ENCODE measurements at places on chromosomes 13 and 19.

GRCh38 chr13:24131749-24132148 lies 28.8 kb upstream of the SPATA13 start:
- no peak for DNase-seq

DNA sequence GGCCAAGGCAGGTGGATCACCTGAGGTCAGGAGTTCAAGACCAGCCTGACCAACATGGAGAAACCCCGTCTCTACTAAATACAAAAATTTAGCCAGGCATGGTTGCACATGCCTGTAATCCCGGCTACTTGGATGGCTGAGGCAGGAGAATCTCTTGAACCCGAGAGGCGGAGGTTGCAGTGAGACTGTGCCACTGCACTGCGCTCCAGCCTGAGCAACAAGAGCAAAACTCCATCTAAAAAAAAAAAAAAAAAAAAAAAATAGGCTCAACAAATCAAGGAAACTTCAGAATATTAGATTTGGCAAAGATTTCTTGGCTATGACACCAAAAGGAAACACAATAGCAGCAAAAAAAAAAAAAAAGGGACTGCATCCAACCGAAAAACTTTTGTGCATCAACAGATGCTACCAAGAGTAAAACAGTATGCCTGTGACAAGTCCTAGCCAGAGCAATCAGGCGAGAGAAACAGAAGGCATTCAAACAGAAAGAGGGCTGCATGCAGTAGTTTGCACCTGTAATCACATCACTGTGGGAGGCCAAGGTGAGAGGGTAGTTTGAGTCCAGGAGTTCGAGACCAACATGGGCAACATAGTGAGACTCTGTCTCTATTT lies 23.8 kb downstream of the ZNF160 start:
- DNase-seq = no peak

DNA sequence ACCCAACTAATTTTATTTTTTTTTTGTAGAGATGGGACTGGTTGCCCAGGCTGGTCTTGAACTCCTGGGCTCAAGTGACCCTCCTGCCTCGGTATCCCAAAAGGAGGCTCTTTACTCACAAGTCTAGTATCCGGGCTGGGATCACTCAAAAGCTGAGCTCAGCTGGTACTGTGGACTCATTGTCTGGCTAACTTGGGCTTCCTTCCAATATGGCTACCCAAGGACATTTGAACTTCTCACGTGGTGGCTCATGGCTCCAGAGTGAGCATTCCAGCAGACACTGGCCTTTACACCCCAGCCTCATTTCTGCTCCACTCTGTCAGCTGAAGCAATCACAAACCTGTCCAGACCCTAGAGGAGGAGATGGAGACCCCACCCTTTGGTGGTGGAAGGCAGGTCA lies 28.9 kb downstream of the HPN start:
- no peak for DNase-seq

GRCh38 chr19:41957838-41958366 lies 1.2 kb downstream of the RABAC1 start:
- peak; percentile 87 for DNase-seq

DNA sequence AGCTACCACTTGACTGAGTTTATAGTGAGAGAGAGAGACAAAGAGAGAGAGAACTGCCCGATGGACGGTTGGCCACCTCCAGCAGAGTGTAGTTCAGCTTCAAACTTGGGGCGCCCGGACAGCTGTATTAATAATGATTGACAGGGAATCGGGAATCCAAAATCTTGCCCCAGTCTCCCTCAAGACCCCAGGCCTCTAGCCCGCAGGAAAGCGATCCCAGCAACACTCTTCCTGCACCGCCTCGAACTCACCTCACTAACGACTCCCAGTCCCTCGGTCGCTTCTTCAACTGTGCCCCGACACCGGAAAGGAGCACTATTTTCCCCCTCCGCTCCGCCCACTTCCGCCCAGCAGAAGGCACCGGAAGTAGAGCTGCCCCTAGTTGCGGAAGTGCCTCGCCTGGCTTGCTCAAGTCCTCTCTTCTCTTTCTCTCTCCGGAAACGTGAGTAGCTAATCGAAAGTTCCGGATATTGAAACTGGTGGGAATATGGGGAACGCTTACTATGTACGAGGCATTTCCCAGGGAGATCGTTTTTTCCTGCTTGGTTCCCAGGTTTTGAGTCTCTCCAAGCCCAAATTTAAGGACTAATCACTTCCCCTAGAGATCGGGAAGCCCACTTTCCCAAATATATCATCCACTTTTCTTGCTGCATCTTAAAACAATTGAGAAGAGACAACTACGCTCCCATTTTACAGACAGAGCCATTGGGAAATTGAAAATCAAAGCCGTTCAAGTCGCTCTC lies at the start of gene NOSIP:
Gene NOSIP, minus strand, starts transcription at position 293 of the 743 bp plus-strand sequence. CDS start 19,865 bp downstream, outside the sequence.
- peak; percentile 97 for DNase-seq

- DNase-seq = no peak
Measured at GRCh38 chr19:39934584-39935363, at the start of gene FCGBP. Gene FCGBP, minus strand, starts transcription at chr19:39934634.

GRCh38 chr13:113589251-113589960 lies 4.9 kb downstream of the TFDP1 start:
- no peak for DNase-seq

GRCh38 chr19:40745402-40745780 lies 4.9 kb downstream of the ACTMAP start:
- DNase-seq = no peak

DNA sequence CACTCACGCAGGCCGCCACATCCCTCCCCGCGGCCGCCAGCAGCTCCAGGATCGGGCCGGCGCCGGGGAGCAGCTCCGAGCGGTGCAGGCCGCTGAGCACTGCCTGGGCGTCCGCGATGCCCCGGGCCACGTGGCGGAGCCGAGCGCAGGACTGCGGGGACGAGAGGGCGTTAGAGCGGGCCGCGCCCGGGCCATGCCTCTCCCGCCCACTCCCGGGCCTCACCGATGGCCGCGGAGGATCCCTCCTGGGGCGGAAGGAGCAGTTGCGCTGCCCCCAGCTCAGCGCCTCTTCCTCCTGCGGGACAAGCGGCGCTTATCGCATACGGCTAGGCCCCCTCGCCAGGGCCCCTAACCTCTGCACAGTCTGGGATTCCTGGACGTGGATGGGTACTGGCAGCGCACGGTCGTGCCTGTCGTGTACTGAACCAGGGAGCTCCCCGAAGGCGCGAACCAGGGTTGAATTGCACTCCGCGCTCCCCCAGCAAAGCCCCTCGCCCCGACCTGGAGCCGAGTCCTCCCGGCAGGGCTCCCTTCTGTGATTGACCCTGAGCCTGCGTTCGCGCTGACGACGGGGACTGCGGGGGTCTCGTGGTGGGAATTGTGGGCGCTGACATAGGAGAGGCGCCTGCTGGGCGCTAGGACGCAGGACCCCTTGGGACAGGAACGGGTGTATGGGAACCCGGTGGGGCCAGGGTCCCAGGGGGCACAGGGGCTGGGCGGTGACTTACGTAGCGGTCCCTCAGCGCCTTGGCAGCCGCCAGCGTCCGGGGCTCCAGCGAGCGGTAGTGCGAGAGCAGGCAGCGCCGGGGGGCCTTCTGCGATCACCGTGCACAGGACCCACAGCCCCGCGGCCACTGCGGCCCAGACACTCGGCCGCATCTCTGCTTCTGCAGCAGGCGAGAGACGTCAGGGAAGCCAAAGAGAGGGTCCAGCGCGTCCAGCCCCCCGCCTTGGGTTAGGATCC lies 673 bp downstream of the IFNL4 start:
- DNase-seq = no peak

- peak; percentile 99 for DNase-seq
Measured at GRCh38 chr19:43533546-43534304, 737 bp downstream of the ZNF575 start.

GRCh38 chr19:20237773-20238623 lies 71.0 kb downstream of the ZNF486 start:
- peak; percentile 92 for DNase-seq

GRCh38 chr13:112740502-112741131 lies 50.8 kb downstream of the ATP11A start:
- peak; percentile 59 for DNase-seq

- no peak for DNase-seq
Measured at GRCh38 chr19:55549500-55550320, 4.4 kb upstream of the SBK3 start.

DNA sequence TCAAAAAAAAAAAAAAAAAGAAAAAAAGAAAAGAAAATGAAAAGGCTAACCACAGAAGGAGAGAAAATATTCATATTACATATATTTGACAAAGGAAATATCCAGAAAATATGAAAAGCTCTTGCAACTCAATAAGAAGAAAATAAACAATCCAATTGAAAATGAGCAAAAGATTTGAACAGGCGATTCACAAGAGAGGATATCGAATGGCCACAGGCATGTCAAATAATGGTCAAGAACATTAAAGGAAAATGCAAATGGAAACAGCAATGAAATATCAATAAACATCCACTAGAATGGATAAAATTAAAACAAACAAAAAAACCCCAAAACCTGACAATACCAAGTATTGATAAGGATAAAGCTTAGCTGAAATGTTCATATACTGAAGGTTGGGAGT lies 8.1 kb downstream of the LGALS7 start:
- no peak for DNase-seq

DNA sequence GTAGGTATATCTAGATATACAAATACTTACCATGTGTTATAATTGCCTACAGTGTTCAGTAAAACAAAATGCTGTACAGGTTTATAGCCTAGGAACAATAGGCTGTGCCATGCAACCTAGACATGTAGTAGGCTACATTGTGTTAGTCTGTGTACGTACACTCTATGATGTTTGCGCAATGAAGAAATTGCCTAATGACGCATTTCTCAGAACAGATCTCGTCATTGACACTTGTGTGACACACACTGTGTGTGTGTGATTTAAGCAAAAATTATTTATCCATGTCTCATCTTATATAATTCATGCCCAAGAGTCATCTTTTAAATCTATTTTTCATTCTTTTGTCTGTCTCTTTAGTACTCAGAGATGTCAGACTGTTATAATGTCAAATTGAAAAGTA lies 1888.8 kb upstream of the PCDH20 start:
- DNase-seq = no peak

DNA sequence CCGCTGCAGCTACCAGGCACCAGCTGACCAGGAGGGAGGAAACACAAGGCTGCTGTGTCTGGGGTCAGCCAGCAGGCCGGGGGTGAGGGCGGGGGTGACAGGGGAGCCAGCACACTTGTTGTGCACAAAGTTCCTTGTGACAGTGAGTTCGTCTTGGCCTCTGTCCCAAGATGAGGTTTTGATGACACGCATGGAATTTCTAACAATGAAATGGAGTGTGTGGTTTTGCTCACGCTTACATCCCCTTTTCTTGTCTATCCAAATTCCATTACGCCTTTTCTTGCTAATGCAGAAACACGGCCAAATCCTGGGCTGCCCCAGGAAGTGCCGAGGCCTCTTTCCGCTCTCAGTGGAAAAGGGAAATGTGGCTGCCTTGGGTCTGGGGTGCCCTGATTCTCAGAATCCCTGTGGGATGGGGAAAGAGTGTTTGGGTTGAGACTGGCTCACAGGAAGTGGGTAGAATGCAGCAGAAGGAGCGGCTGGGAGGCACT lies 73.8 kb downstream of the GADD45B start:
- peak; percentile 92 for DNase-seq

- DNase-seq = no peak
Measured at GRCh38 chr19:31261019-31261602, 88.1 kb downstream of the TSHZ3 start.

GRCh38 chr19:41995959-41996797 lies 2.1 kb upstream of the ATP1A3 start:
- DNase-seq = no peak

GRCh38 chr13:29935309-29935981 lies 85.0 kb upstream of the UBL3 start:
- DNase-seq = no peak

DNA sequence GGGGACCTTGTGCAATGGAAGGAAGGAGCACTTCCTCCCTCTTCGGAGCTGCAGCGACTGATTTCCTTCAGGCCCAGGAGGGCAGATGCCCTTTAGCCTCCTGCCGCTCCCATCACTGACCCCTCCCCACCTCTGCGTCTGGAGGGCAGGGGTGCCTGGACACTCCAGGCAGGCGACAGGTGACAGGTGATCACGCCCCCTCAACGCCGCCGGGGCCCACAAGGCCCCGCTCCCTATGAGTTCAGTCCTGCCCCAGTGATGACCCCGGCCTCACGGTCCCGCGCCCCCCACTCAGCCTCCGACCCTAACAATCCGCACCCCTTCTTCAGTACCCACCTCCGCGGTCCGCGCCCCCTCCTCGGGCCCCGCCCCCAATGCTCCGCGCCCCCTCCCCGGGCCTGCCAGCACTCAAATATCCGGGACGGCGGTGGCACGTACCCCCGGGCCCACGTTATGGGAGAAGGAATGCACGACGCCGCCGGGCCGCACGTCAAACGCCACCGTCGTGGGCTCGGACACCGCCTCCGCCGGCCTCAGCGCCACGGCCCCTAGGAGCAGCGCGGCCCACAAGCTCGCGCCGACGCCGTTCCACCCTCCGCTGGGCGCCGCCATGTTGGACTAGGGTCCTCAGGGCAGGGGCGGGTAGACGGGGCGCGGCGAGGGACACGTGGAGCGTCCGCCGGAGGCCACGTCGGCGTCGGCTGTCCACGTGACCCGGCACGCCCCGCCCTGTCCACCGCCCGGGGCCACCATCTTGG lies at the start of gene MYDGF:
Gene MYDGF, minus strand, starts transcription at position 620 of the 758 bp plus-strand sequence. Its CDS starts 8 bp downstream, at position 612.
- DNase-seq = peak; percentile 92

- no peak for DNase-seq
Measured at GRCh38 chr19:1655131-1655981, 2.9 kb upstream of the TCF3 start.

GRCh38 chr13:59480396-59481259 lies 683.1 kb downstream of the DIAPH3 start:
- DNase-seq = no peak

- DNase-seq = peak; percentile 67
Measured at GRCh38 chr13:105346141-105346775, 1189.2 kb downstream of the EFNB2 start.

DNA sequence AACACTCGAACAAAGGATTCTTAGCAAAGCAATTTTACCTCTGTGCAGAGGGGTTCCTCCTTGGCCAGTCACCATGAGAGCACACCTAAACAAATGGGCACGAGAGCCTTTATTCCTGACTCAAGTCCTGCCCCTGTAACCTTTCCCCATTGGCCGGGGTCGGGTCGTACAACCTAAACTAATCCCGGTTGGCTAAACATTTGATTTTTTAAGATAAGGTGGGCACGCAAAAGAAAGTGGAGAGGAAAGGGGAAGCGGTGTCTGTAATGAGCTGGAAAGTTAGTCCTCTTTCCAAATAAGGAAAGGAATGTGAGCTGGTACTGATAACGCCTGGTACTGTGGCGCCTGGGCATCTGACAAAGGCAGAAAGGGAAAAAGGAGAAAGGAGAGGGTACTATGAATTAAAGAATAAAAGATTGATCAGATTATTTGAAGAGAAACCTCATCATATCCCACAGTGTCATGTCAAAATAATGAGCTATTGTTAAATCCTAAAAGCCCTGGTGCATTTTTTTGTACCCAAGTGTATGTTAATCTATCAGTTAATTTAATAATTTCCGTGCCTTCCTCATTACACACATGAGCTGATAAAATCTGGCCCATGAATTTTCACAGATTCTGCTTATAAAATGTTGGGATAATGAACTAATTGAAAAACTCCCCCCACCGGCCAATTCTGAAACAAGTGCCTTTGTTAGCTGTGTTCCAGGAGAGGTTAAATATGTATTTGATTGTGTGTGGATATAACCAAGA lies 335.7 kb downstream of the RFC3 start:
- DNase-seq = no peak

GRCh38 chr19:292281-292884 lies 1.2 kb upstream of the PLPP2 start:
- no peak for DNase-seq
